ENCODE measurements at places on chromosomes 7 and 10.

- no peak for DNase-seq
Observed at GRCh38 chr10:91796331-91797047, 1.7 kb upstream of the TNKS2 start.

- DNase-seq: no peak
Observed at GRCh38 chr7:69502358-69502757, 95.9 kb upstream of the AUTS2 start.

- DNase-seq: no peak
Observed at GRCh38 chr7:115747174-115747573, 283.4 kb downstream of the TFEC start.

- no peak for DNase-seq
Observed at GRCh38 chr7:109376576-109376975, 806.9 kb downstream of the DNAJB9 start.

DNA sequence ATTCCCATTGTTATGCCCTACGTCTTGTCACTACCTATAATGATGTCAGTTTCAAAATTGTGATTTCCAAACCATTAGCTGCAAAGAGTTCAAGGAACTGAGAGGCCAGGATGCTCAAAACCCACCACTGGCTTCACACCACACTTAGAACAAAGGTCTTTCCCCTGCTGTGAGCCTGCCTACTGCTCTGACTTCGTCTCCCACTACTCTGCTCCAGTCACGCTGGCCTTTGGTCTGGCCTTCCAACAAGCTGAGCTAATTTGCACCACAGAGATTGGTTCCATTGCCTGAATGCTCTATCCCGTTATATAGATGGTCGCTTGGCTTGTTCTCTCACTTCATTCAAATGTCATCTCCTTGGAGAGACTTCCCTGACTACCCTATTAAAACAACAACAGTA lies 572.1 kb upstream of the GALNT17 start:
- DNase-seq: no peak

DNA sequence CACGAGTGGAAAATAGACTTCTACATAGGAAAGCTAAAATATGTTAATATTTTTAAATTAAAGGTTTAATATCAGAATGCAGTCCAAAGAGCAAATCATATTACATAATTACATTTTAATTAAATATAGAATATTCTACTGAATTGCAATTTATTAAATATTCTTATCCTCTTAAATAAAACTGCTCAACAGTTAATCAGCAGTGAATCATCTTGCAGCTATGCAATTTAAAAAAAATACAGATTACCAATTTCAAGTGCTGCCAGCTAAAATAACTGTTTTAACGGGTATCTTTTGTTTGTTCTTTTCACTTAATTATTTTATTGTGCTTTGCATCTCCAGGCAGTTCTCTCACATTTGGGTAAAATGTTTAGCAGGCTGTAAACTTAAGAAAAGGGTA lies 82.2 kb downstream of the ZNRF2 start:
- no peak for DNase-seq

DNA sequence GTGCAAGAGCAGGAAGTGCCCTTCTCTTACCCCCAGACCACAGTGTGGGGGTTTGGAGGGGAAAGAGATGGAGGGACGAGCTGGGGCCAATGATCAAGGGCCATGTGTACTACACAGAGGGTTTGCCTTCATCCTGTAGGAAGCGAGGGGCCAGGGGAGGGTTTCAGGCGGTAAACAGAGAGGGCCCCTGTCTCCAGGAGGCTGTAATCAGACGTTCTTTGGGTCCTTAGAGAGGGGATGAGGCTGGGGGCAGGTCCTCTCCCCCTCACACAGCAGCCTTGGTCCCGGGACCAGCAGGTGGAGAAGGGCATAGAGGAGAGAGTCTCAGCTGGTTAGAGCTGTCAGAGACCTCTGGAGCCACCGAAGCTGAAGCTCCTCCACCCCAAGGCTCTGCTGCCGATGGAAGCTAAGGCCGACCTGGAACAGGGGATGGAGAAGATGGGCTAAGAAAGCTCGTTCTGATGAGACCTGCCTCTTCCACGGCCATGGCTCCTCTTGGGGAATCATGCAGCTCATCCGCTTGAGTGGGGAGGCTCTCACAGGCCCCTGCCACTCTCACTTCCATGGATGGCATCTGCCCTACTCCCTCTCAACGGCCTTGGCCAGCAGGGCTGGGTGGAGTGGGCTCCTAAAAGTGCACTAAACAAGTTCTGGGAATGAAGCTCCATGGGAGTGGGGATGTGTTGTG lies 3.5 kb downstream of the LOXL4 start:
- DNase-seq: no peak

Data from NCI-H1417 (cell line).